ENCODE measurements at places on chromosomes 4 and X.

DNA sequence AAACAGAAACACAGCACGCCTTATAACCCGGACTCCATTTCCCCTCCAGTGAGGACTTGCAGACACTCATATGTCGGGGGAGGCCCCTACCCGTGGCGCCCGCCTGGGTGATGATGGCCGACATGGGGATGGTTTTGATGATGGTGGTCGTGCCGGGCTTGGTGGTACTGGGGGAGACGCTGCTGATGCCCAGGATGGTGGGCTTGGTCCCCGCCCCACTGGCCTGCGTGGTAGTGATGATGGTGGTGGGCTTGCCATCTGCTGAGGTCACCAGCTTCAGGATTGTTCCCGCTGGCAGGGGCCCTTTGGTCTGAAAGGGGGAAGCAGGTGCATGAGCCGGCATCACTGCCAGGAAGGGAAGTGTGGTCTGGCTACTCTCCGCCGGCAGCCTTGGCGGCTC, 12.8 kb upstream of the RENBP start:
- DNase-seq, result no peak

DNA sequence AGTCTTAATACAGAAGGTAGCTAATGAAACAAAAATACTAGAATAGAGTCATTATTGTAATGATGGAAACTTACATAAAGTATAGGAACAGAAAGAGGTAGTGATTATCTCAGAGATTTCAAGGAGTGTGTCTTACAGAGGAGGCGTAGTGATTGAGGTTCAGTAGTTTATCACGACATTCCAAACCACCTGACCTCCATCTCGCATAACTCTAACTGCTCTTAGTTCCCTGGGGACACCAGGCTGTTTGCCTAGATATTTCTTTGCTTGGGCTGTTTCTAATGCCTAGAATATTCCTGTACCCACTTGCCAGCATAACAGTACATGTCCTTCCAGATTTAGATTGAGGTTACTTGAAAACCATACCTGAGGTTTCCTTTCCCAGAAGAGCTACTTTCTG, 29.1 kb downstream of the STAG2 start:
- no peak for DNase-seq

DNA sequence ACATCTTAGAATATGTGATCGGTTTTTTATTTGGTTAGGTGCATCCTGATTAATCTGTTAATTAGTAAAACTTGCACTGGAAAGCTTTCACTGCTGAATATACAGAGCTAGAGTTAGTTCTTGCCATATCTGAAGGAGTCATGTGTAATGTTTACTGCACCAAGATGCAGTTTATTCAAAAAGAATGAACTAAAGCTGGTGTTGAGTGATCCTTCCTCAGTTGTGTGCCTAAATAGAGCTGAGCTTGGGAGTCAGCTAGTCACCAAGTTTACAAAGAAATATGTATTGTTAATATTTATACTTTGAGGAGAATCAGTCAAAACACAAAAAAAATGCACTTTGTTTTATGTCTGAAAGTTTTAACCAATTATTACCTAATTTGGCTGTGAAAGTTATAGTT, 54.1 kb upstream of the FHDC1 start:
- DNase-seq, result no peak

DNA sequence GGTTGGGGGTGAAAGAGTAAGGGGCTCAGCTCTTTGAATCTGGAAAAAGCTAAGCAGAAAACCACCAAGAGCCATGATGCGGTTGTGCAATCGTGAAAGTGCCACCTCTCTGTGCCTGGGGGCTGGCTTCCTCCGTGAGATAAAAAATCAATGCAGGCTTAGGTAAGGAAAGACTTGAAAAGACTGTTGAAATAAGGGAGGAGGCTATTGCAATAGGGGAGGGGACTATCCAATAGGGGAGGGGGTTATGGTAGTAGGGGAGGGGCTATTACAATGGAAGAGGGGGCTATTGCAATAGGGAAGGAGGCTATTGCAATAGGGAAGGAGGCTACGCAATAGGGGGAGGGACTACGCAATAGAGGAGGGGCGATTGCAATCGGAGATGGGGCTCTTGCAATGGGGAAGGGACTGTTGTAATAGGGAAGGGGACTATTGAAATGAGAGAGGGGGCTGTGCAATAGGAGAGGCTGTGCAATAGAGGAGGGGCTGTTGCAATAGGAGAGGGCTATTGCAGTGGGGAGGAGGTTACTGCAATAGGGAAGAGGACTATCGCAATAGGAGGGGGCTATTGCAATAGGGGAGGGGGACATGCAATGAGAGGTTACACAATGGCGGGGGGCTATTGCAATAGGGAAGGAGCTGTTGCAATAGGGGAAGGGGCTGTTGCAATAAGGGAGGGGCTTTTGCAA, 162.3 kb upstream of the PSAPL1 start:
- no peak for DNase-seq

- no peak for DNase-seq
Observed at GRCh38 chrX:148917441-148917840, 417.0 kb downstream of the AFF2 start.

Measured in activated CD4-positive, CD25-positive, alpha-beta regulatory T cell treated with anti-CD3 and anti-CD28 coated beads, Interleukin-2, amount 50 U/mL, for 16 hours (primary cell).